A549 treated with CORT108297 at 1 μM for 4 hours (cell line): ENCODE measurements at places on chromosomes 2 and 18. TPM values are rescaled to one million over a fixed set of nuclear protein-coding genes. Genes with fewer than 3 reads are reported as not detected.

DQX1 gene
- 0.06 to 0.16 TPM (median 0.12 TPM) in 5 replicates for total RNA-seq

CRACDL gene
- total RNA-seq: 0.97 to 2.0 TPM (median 1.4 TPM) in 5 replicates

MC5R gene
- 0.06 TPM in 1 of 5 replicates, not detected in the others for total RNA-seq

TXNDC2 gene
- total RNA-seq: 0.07 to 0.32 TPM (median 0.10 TPM) in 5 replicates

ZAP70 gene
- total RNA-seq: 0.03 to 0.15 TPM in 2 of 5 replicates, not detected in the others

GGCX gene
- total RNA-seq: 36.1 to 46.7 TPM (median 44.7 TPM) in 5 replicates

IL36B gene
- 0.09 to 0.19 TPM in 2 of 5 replicates, not detected in the others for total RNA-seq

KCNG2 gene
- not detected in 5 replicates for total RNA-seq

KLHL41 gene
- total RNA-seq: 0.07 to 0.37 TPM (median 0.21 TPM) in 5 replicates

UGT1A5 gene
- total RNA-seq: not detected in 5 replicates

SP110 gene
- total RNA-seq: 5.1 to 7.8 TPM (median 7.0 TPM) in 5 replicates

CAVIN2 gene
- total RNA-seq: 13.6 to 23.4 TPM (median 21.6 TPM) in 5 replicates

GALR1 gene
- total RNA-seq: not detected in 5 replicates

STAT1 gene
- 56.4 to 64.2 TPM (median 61.2 TPM) in 5 replicates for total RNA-seq

MCM6 gene
- total RNA-seq: 46.3 to 60.6 TPM (median 49.4 TPM) in 5 replicates

CTAGE1 gene
- 0.05 TPM in 1 of 5 replicates, not detected in the others for total RNA-seq

TRABD2A gene
- 8.2 to 11.5 TPM (median 9.9 TPM) in 5 replicates for total RNA-seq
